H1 (cell line): ENCODE measurements at places on chromosomes 6 and 20.

DNA sequence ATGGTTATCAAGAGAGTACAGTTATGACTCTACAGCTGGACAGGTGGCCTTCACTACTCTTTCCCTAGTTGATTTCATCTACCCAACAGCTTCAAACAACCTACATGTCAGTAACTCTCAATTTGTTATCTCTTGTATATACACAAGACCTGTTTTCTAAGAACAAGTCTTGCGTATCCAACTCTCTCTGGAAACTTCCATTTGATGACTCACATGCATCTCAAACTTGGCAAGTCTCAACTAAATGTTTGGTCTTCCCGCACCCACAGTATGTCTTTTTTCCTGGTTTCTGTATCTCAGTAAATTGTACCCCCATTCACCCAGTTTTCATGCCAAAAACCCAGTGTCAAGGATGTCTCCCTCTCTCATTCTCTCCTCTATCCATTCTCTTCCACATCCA lies 97.7 kb downstream of the BTBD9 start:
- no peaks in the 10 kb centered on the region for H3K36me3 ChIP-seq
- no peak overlapping the region for H3K27ac ChIP-seq
- DNase-seq = no peak
- H3K4me1 ChIP-seq = no peaks in the 10 kb centered on the region
- H3K27me3 ChIP-seq = no peaks in the 10 kb centered on the region
- no peak overlapping the region for H3K4me3 ChIP-seq

DNA sequence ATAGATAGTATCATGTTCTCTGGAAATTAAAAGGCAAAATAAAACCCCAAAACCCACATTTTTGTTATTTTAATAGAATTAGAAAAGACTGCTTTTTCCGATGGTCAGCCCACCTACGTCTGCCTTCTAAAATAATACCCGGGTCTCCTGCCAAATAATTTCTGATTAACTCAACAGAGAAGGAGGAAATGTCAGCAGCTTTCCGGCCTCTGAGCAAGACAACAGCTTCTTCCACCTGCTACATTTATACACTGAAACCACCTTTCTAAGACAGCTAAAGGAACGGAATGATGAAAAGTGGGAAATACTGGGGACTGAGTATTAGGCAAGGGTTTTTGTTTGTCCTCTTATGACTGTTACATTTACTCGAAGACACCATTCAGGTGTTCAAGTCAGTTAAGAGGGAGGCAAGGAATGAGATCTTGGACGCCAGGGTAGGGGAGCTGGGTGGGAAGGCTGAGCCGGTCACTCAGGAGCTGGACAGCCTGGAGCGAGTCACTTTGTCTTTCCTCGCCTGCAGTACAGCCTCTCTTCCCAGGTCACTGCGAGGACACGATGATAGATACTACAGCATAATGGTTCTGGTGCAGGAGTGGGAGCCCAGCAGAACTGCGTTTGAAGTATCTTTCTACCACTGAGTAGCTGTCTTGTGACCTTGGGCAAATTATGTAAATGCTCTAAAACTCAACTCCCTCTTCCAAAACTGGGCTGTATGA lies 96.3 kb upstream of the QKI start:
- H3K36me3 ChIP-seq = no peaks in the 10 kb centered on the region
- DNase-seq = no peak
- no peak overlapping the region for H3K4me3 ChIP-seq

GRCh38 chr6:88775866-88776571 lies 187.4 kb downstream of the RNGTT start:
- no peak overlapping the region for H3K27ac ChIP-seq
- H3K4me1 ChIP-seq = no peaks in the 10 kb centered on the region
- DNase-seq = no peak
- H3K36me3 ChIP-seq = no peaks in the 10 kb centered on the region
- H3K4me3 ChIP-seq = no peak overlapping the region
- H3K27me3 ChIP-seq = no peaks in the 10 kb centered on the region

DNA sequence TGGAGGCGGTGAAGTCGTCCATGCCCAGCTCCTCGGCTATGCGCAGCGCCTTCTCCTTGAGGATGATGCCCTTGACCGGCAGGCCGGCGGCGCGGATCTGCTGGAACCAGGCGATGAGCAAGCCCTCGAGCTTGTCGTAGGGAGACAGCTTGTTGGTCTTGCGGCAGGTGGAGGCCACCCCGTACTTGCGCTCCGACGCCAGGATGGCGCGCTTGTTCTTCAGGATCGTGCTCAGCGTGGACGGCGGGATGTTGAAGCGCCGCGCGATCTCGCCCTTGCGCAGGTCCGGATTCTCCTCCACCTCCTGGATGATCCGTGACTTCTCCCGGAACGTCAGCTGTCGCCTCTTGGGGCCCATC lies 435 bp downstream of the CENPB start:
- peak overlapping the region; percentile 51 for H3K4me3 ChIP-seq
- H3K4me1 ChIP-seq = peaks cover 6% of the 10 kb centered on the region
- DNase-seq = peak; percentile 70
- no peak overlapping the region for H3K27ac ChIP-seq
- H3K27me3 ChIP-seq = peaks cover 3% of the 10 kb centered on the region
